EH (cell line): ENCODE measurements at places on chromosomes 13 and 19.

DNA sequence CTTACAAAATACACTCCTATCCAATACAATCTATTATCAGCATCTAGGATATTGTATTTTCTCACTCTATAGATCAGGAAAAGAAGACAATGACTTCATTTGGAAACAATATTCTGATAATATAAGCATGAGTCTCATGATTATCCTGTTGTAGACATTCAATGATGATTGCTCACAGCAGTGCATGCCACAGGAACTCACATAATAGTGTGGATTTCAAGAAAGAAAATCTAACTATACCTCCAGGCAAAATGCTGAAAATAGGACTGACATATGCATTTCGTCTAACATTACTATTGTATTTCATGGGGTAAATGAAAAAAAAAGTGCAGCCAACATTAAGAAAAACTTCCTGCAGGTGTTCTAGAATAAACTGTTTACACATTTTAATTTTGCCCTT, 122.6 kb downstream of the POSTN start:
- DNase-seq, result peak; percentile 84

DNA sequence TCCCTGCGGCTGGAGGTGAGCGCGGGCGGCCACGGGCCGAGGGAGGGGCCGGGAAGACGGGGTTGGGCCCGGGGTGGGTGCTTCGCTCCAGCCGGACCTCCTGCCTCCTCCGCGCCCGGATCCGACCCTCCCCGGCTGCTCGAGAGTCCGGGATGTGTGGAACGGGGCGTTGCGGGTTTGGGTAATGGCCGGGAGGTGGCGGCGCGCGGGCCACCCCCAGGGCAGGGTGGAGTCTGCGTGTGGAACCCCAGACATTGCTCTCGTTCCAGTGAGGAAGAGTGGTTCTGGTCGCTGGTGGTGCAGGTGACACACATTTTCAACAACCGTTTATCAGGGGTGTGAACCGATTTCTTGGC, 38.8 kb downstream of the ARHGEF7 start:
- DNase-seq, result no peak

- no peak for DNase-seq
These were observed 10.9 kb downstream of the SETDB2 start for GRCh38 chr13:49455007-49455398.

GRCh38 chr13:80116107-80116506, 224.8 kb downstream of the SPRY2 start:
- peak; percentile 75 for DNase-seq

GRCh38 chr13:44131069-44131614, 242.5 kb upstream of the SERP2 start:
- DNase-seq, result no peak

DNA sequence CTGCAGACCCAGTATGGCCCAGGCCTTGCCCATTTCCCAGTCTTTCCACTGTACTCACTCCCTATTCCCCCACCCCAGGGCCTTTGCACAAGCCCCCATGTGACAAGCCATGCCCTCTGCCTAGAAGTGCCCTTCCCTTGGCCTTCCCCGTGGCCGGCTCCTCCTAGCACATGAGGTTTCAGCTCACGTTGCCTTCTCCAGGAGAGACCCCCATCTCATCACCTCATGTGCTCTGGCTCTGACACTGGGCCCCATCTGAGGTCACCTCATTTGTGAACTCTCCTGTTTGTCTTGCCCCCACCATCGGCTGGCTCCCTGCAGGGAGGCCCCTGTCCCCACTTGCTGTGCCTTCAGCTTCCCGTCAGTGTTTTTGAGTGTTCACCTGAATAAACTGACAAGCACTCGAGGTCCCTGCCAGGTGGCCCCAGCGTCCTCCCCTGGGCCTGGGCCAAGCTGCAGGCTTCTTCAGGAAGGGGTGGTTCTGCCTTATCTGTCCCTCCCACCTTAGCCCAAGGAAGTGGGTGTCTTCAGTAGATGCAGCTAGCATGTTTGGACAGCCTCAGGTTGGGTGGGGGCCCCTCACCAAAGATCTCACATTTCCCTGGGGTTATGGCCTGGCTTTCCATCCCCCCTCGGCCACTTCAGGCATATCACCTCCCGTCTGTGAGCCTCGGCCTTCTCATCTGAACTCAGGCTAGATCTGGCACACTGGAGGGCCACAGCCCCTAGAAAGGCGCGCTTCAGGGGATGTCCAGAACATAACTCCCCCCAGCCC, 3.8 kb upstream of the SLC25A42 start:
- DNase-seq, result no peak

- no peak for DNase-seq
These were observed 38.4 kb downstream of the CD320 start for GRCh38 chr19:8269724-8270123.
